ENCODE measurements at places on chromosomes 5 and 9. TPM values are rescaled to one million over a fixed set of nuclear protein-coding genes. Genes with fewer than 3 reads are reported as not detected.

DNA sequence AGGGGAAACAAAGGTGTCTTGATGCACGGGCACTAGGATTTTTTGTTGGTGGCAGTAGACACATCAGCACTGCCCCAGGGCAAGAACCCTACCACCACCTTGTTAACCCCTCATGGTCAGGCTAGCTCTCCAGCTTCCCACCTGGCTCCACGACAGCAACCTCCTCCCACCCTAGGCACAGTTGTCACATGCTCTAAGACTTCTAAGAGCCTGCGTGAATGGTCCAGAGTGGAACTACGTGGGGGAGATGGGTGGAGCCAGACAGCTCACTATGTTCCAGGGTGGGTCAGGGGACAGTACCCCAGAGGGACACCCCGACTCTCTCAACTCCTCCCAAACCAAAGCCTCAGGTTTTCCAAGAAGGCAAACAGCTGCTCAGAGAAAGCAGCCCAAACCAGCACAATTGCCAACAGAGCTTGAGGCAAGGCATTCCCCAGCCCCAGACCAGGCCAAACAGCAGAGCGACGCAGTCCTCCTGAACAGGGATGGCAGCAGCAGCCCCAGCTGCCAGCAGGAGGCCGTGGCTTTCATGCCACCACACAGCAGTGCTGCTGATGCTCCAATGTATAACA is 78.0 kb downstream of the NRG2 start:
- DNase-seq: no peak

DNA sequence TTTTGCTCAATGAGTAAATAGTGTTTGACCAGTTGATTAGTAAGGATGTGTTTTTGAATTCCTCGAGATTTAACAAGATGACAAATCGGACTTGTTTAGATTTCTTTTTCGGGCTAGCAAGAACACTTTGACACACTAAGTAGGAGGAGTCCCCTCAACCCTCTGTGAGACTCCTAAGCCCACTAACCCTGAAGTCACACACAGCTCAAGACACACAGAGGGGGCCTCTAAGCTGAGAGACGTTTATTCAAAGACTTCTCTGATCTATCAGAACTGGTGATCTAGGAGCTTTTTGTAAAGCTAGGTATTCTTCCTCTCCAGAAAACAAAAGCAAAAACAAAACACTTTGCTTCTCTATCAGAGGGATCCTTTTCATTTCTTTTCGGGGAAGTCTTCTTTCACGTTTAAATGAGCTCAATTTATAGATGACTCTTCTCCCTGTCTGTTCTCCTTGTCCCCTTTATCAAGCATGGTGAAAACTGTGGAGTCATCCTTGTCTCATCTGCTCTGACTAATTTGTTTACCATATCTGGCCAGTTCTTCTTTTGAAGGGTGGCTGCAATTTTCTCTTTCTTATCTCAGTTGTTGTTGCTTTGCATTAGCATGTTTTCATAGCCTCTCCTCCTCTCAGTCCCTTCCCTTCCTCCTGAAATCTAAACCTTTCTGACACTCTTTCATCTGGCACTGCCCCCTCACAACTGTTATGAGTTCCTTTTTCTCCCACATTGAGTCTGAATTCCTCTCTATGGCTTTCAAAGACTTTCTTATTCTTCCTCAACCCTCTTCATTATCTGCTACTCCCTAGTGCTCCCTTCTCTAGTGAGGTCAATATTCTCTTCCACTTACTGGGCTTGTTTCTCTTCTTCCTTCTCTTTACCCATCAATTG is 68.5 kb upstream of the RAI14 start:
- no peak for DNase-seq

- no peak for DNase-seq
Measured at GRCh38 chr5:132867046-132867451, 607 bp downstream of the UQCRQ start.

Gene PWWP2A
- 26.9 TPM for total RNA-seq

GRCh38 chr5:97164846-97165245 is 18.2 kb downstream of the RIOK2 start:
- DNase-seq: no peak

Gene MAPKAP1
- total RNA-seq: 58.7 TPM

Gene SPAG8
- total RNA-seq: 1.8 TPM

Data from activated CD4-positive, alpha-beta T cell treated with anti-CD3 and anti-CD28 coated beads, Interleukin-2, amount 10 ng/mL, durations not matched to agents 7 days and 5 days (primary cell).